Activated gamma-delta T cell treated with anti-CD3 and anti-CD28 coated beads, Interleukin-2, amount 50 U/mL, for 16 hours (primary cell): ENCODE measurements at places on chromosomes 5 and 9.

DNA sequence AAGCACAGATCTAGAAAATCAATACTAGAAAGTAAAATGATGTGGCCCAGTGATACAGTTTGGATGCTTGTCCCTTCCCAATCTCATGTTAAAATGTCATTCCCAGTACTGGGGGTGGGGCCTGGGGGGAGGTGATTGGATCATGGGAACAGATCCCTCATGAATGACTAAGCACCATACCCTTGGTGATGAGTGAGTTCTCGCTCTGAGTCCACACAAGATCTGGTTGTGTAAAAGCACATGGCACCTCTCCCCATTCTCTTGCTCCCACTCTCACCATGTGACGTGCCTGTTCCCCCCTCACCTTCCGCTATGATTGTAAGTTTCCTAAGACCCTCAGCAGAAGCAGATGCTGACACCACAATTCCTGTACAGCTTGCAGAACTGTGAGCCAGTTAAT lies 234.2 kb upstream of the CDH6 start:
- DNase-seq, result no peak

- no peak for DNase-seq
Measured at GRCh38 chr9:14710804-14711203, 11.7 kb downstream of the CER1 start.

- no peak for DNase-seq
Measured at GRCh38 chr5:59543821-59544442, 349.6 kb downstream of the PDE4D start.

DNA sequence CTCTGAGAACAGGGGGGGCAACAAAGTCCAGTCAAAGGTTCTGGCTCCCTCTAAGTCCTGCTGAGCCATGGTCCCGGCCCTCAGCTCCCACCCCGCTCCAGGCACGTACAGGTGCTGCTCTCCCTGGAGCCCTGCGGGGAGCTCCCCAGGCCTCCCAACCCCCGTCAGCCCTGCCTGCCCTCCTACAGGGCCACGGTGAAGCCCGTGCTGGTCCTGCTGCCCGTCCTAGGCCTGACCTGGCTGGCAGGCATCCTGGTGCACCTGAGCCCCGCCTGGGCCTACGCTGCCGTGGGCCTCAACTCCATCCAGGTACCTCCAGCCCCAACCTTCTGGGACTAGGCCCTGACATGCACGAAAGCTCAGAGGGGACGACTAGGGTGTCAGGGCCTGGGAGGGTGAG lies 20.1 kb downstream of the ADGRD2 start:
- DNase-seq, result no peak

- DNase-seq, result no peak
Measured at GRCh38 chr9:98134702-98135557, 15.9 kb upstream of the TRIM14 start.

DNA sequence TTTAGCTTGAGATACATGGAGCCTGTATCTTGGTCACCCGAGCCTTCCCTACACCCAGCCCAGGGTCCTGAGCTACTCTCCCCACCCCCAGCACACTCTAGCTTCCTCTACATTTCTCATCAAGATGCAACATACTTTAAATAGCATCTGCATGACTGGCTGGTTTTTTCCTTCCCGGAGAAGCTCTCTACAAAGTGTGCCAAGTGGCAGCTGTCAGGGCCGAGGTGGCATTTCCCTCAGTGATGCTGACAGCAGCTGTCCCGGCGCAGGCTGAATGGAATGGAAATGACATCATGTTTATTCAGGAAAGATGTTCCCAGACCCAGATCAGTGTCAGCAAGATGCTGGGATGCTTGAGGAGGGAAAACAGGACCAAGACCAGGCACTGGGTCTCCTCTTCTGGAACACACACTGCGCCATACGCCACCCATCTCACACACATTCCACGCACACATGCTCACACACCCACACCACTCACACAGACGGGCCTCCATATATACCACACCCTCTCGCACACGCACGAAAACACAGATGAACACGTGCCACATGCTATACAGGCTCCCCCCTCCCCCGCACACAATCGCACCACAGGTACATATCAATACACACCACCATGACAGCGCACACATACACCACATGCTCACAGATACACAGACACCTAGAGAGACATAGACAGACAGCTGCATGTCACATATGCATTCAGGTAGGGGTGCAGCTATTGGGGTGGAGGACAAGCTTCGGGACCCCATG lies 67.8 kb downstream of the LHX2 start:
- no peak for DNase-seq

GRCh38 chr9:97389249-97389648 lies 22.6 kb upstream of the TDRD7 start:
- no peak for DNase-seq

DNA sequence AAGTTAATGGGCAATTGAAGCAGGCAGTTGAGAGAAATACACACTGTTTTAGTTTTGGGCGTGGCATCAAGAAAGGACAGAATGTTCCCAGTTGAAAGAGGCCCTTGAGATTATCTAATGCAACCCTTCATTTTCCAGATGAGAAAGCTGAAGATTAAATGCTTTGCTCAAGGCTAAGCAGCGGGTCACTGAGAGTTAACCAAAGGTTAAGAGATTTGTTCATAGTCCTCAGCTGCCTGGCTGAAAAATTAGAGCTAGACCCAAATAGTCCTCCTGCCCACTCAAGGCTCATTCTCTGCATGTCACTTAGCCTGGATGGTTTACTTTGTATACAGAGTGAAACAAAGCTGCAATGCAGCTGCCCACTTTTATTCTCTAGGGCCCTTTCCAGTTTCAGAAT lies 46.7 kb upstream of the MAMDC2 start:
- no peak for DNase-seq

DNA sequence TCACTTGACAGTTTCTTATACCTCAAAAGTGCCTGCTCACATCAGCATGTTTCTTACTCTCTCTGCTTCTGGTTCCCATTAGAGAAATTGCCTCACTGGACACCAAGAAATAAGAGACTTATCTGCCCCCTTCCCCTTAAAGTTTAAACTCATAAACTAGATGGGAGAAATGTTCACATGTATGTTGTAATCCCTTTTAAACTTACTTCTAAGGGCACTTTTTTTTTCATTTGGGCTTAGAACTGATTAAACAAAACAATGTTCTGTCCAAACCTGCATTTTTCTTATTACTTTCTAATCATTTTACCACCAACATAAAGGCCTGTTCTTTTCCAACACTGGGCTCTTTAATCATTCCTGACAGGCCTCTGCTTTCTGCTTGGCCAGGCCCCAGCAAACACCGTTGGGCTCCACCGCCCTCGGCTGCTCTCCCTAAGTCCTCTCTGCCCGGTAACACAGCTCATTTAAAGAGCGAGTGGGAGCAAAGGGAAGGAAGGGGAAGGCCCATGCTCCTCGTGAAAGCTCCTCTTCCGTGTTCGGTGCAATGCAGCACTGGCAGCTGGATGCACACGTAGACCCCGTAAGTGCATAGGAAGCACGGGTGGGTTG lies 53.4 kb downstream of the ROR2 start:
- DNase-seq, result no peak

- no peak for DNase-seq
Measured at GRCh38 chr9:11269036-11269435, 656.2 kb upstream of the PTPRD start.

- no peak for DNase-seq
Measured at GRCh38 chr5:159826351-159827214, 89.7 kb upstream of the ADRA1B start.

DNA sequence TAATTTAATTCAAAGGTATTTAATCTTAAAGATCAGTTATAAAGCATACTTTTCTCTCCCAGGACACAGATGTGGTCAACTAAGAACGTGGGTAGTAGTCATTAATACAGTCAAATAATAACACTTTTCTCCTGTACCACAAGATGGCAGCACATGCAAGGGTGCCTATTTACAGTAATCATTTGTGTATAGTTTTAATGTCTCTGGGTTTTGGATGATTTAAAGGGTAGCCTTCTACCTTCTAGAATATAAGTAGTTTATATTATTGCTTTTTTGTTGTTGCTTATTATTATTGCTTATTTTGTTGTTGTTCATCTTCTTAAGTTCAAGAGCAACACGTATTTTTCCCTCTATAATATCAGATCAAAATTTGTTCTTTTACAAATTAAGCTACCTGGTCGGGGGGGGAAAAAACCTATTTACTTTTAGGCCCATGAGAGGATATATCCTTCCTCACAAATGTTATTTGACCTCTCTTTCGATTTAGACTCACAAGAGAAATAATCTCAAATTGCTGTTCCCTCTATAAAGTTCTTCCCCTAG lies 59.6 kb upstream of the SLC27A6 start:
- no peak for DNase-seq

GRCh38 chr5:173829826-173830225 lies 58.3 kb upstream of the CPEB4 start:
- DNase-seq, result no peak

DNA sequence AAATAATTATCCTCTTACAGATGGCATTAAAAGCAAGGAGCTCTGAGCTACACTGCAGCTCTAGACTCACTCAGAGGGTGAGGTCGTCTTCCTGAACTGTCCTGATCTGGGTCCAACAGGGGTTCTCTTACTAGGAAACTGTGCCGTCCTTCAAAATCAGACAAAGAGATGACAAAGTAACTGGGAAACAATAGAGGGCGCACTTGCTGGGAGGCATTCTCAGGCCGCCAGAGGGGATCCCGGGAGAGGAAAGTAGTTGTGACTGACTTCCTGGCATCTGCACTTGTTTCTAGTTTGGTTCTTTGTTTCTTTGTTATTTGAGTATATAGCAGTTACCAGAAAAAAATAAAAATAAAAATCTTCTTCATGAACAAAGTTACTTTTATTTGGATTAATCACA lies 142.9 kb upstream of the MSX2 start:
- DNase-seq, result no peak

- no peak for DNase-seq
Measured at GRCh38 chr9:98916660-98917059, 27.0 kb upstream of the COL15A1 start.

DNA sequence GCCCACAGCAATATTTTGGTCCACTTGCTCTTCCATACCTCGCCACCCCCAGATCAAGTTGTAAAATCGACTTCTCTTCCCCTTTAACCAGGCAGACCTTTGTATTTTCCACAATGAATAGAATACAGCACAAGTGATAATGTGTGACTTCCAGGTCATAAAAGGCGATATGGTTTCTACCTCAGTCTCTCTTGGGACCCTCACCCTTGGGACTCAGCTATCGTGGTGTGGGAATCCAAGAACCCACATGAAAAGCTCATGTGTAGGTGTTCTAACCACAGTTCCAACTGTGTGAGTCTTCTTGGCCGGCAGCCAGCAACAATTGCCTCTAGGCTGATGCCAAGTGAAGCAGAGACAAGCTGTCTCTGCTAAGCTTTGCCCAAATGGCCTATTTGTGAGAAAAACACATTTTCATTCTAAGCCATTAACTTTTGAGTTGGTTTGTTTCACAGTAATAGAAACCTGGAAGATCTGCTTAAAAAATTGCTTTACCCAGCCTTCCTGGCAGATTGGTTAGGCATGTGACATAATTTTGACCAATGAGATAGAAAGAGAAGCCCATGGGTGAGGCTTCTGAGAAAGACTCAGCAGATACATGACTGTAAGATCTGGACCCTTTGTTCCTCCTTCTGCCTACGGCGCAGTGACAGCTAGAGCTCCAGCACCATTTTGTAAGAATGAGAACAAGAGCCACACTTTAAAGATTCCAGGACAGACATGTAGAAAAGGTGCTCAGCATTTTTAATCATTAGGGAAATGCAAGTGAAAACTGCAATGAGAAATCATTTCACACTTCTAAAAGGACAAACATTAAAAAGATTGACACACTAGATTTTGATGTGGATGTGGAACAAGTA lies 18.3 kb upstream of the MLLT3 start:
- peak; percentile 49 for DNase-seq

DNA sequence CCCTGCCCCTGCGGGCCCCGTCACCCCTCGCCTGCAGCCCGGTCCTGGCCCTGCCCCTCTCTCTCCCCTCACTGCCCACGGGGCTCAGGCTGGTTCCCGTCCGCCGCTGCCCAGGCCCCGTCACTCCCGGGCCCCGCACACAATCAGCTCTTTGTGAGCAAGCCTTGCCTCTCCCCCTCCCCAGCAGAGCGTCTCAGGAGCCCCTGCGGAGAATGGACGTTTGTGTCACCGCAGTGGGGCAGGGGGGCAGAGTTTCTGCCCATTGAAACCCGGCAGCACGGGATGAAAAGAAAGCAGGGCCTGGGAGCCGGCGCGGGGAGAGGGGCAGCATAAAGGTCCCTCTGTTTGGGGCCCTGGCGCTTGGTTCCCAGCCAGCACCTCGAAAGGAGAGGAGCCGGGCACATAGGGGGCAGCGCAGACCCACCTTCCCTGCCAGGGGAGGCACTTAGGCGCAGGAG lies 13.5 kb upstream of the NUP214 start:
- no peak for DNase-seq

GRCh38 chr9:126663661-126664072 lies 49.9 kb downstream of the LMX1B start:
- DNase-seq, result no peak

DNA sequence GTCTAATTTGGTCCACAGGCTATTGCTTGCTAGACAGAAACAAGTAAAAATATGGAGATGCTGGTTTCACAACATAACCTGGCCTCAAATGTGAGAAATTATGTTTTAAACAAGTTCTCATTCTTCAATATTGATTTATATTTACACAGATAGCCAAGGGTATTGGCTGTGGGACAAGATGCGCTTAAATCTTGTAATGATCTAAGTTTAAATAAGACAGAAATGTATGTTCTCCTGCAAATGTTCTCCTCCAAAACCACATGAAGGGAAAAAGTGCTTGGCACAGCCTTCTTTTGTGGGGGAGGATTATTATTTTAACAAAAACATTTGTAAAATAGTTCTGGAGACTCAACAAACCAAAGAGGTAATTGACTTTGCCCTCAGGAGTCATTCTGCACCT lies 356.0 kb downstream of the DMAC1 start:
- no peak for DNase-seq

- no peak for DNase-seq
Measured at GRCh38 chr5:117551236-117551635, 976.6 kb upstream of the SEMA6A start.

- DNase-seq, result no peak
Measured at GRCh38 chr5:158212237-158212636, 353.3 kb upstream of the CLINT1 start.

- no peak for DNase-seq
Measured at GRCh38 chr9:34125681-34126206, 754 bp downstream of the DCAF12 start.

DNA sequence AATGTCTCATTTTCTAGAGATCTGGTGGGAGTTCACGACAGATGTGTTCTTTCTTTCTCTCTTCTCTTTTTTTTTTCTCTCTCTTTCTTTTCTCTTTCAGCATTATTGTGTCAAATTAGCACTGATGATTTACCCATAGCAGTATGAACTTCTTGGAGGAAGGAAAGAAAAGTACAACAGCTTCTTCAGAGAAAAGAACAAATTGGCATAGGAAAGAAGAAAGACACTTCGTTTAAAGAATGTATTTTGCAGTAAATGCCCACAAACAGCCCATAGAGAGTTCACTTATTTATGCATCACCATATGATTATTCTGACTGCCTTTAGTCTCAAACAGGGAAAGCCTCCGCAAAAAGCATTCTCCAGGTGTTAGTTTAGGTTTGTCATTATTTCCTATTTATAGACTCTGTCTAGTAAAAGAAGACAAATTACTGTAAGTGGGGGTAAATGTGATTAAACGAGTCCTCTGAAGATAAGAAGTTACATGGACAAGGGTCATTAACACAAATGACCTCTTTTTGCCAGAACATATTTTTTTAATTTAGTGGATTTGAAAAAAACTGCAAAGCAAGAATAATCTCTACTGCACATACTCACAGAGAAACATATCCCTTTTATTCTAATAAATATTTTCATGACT lies 68.0 kb downstream of the POU5F2 start:
- no peak for DNase-seq
